ENCODE measurements at places on chromosomes 7 and 10. TPM values are rescaled to one million over a fixed set of nuclear protein-coding genes. Genes with fewer than 3 reads are reported as not detected.

- DNase-seq: no peak
Observed at GRCh38 chr7:94492601-94493000, 17.0 kb upstream of the CASD1 start.

GRCh38 chr10:69068549-69068948 is 19.4 kb upstream of the SRGN start:
- DNase-seq: no peak

- no peak for DNase-seq
Observed at GRCh38 chr7:150435390-150436073, 14.9 kb upstream of the GIMAP8 start.

The PRSS37 gene
- not detected for polyA plus RNA-seq

GRCh38 chr10:100025576-100025975 is 15.8 kb upstream of the DNMBP start:
- DNase-seq: no peak

The CALML3 gene
- polyA plus RNA-seq: not detected

DNA sequence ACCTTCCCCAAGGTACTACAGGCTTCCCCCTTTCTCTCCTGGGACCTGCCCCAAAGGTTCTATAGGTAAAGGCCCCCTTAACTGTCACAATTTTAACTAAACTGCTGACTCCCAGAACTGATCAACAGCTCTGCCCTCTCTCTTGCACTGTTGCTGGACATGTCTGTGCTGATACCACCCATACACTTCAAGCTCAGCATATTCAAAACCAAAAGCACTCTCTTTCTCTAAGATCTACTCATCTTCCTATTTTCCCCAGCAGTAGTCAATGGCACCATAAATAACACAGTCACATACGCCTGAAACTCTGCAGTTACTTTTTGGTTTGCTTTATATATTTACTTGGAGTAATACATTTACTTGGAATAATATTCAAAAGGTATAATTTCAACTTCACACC is 12.3 kb downstream of the OSBPL3 start:
- no peak for DNase-seq

The NXPH1 gene
- polyA plus RNA-seq: not detected

DNA sequence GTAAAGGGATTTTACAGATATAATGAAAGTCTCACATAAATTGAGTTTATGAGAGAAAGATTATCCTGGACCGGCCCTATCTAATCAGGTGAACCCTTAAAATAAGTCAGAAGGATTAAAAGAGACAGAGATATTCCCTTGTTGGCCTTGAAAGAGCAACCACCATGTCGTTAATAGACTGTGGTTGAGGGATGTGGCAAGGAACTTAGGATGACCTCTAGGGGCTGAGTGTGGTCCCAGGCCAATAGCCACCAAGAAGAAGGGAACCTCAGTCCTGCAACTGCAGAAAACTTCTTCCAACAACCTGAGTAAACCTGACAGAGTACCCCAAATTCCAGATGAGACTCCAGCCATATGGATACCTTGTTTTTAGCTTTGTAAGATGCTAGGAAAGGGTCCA is 121.5 kb downstream of the POLR1F start:
- no peak for DNase-seq

DNA sequence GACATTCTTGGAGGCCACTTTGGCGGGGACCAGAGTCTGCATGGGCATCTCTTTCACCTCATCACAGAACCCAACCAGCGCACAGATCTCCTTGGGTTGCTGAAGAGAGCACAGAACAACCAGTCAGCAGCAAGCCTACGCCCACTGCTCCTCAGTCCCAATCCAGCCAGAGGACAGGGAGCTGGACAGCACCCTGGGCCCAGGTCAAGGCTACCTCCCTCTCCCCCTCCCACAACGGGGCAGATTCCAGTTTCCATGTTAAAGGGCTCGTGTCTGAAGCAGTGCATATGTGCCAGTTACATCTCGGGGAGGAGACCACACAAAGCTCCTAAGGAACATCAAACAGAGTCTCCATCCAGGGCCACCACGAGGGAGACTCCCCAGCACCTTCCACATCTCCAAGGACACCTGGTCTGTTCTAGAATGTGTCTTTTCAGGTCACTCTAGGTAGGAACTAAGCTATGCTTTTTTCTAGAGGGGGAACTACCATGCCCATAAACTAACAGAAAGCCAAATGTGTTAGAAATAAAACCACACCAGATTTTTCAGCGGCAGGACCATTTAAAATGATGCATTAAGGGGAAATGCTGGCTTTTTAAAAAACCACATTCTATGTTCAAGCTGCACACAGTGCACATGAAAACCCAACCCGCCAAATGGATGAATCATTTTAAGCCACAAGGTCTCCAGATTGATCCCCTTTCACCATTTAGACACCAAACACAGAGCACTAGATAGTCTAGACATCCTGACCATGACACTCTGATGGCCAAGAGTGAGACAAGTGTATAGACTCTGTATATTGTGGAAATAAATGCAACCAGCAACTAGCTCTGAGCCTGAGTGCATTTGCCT is 28.9 kb downstream of the PSAP start:
- no peak for DNase-seq

DNA sequence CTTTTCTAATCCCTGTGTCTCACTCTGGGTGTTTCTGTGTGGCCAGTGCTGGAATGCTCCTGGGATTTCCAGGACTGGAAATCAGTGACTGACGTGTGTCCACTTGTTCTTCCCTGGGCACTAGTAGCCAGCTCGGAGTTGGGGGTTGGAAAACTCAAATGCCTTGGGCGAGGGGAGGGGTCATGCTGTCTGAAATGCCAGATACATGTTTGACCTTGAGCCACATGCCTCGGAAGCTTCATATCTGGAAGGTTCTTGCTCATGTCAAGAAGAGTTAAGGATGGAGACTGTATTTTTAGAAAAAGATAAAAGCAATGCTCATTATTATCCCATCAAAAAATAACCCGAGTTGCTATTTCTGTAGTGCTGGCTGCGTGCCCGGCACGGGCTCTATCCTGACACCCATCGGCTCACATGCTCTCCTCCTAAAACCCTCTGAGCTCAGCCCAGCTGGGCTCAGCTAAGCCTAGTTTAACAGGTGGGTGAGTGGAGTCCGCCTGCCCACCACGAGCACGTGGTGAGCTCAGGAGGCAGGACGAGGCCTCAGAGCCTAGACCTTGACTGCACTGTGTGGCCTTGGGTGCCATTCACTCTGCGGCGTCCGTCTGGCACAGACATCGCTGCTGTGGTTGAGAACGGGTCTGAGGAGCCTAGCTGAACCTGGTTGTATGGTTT is 6.4 kb downstream of the DPYSL4 start:
- no peak for DNase-seq

GRCh38 chr10:93190372-93190771 is 116.7 kb downstream of the CYP26A1 start:
- no peak for DNase-seq

DNA sequence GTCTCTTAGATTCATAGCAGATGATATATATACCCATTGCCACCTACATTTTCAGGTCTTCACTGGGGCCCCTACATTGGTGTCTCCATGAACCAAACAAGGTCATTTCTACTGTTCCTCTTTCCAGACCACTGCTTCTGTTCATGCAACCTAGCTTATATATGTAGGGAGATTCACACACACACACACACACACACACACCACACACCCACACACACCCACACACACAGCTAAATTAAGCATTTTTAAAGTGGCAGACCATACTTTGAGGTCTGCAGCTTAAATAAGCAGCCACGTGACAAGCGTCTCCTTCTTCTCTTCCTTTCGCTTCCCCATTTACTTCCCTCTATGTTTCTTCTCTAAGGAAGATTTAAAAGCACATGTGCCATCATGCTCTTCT is 70.0 kb upstream of the CC2D2B start:
- no peak for DNase-seq

DNA sequence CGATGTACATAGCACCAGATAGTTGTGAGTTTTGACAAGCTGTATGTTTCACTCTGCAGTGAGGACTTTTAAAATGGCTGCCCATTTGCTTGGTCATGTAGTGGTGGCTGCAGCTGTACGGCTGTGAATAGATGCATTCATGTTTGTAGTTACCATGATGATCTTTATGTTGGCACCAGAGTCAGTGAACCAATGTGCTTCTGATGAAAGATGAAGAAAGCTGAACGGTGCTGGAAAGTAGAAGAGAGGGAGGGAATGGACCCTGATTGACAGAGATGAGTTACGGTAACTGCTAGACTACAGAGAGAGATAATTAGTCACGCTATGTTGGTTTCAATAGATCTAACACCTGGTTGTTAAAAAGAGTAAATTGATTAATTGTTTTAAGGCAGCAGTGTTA is 256.8 kb downstream of the CELF2 start:
- DNase-seq: no peak

DNA sequence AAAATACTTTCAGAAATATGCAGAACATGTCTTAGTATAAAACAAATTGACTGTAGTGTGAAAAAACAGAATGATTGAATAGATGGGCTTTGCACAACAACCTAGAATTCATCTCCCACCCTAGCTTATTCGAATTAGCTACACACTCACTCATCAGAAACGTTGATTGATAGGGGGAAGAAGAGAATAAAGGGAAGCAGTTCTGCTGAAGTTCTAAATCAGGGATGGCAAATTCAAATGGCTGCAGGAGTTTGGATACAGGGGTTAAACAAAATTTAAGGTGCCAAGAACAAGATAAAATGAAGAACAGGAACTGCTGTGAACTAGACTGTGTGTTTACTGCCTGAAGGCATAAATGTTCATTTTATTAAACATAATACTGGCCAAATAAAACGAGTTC is 9.0 kb downstream of the CD36 start:
- DNase-seq: no peak

GRCh38 chr10:110701617-110701971 is 57.5 kb downstream of the RBM20 start:
- no peak for DNase-seq

GRCh38 chr7:75534727-75535307 is 42.7 kb downstream of the SPDYE5 start:
- DNase-seq: no peak

DNA sequence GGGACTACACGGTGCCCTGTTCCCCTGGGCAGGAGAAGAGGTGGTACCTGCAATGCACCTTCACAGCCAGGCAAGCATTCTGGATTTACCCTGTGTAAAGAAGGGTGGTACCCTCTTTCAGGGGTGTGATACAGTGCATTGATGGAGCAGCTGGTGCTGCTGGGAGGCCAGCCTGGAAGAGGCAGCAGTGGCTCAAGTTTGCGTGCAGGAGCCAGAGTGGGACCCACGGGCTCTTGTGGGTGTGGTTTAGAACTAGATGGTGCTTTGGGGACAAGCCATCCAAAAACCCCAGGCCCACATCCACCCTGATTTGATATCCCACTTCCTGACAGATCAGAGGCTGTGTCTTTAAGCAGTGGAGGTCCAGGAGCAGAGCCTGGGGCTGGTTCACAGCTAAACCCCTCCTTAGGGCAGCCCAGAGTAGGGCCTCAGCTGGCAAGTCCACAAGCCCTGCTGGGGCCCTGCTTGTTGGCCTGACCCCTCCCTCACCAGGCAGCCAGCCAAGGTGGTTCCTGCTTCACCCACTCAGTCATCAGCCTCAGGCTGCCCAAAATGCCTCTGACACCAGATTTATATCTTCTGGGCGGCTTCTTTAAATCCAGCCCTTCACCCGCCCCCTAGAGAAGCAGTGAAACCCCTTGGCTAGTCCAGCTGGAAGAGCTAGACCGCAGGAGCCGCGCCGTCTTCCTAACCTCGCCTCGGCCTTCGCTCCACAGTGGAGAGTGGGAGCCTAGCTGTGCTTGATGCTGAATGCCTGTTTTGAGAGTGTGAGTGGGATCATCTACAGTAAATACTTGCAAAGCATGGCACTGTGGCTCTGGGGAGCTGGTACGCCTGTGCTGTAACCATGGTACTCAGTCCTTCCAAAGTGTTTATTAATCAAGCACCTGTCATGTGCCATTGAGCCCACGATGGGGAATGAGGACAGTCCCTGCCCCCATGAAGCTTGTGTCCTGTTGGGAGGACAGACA is 1.4 kb upstream of the ASIC3 start:
- no peak for DNase-seq

The SNCG gene
- not detected for polyA plus RNA-seq

The DPP6 gene
- not detected for polyA plus RNA-seq

The HOXA2 gene
- not detected for polyA plus RNA-seq

GRCh38 chr7:158344706-158345300 is 242.8 kb downstream of the PTPRN2 start:
- DNase-seq: no peak

GRCh38 chr10:84076540-84077195 is 62.6 kb upstream of the GHITM start:
- no peak for DNase-seq

The IFIT3 gene
- 13.1 TPM for polyA plus RNA-seq

The AKR1C4 gene
- not detected for polyA plus RNA-seq

DNA sequence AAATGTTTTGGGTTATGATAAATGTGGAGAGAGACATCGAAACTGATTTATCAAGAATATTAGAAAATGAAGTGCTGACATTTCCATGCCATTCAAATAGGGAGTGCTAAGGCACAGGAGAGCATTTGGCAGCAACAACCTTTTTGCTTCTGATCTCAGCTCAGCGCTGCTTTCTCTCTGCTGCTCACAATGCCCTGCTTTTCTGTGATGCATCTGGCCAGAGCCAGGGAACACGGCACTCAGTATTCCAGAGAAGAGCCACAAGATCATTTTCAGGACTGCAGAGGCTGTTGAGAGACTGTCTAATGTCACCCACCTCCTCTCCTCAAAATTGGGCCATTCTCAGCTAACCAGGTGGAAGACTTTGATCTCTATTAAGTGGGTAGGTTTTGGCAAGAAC is 28.1 kb downstream of the INSYN2A start:
- DNase-seq: no peak

DNA sequence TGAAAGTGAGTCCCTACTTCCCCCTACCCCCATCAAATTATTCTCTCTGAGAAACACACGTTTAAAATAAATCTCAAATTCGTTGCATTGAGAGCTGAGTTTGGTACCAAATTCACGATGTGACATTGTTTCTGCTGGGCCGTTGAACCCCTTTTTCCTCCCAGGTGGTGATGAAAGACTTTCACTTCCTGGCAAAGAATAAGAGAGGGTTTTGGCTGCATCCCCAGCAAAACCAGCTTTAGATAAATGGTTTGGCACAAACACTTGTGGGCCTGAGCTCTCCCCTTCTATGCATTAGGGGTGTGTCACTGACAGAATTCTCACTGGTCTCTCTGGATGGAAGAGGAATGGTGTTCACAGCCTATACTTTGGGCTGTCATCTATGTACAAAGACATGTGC is 8.8 kb upstream of the DNTT start:
- no peak for DNase-seq

DNA sequence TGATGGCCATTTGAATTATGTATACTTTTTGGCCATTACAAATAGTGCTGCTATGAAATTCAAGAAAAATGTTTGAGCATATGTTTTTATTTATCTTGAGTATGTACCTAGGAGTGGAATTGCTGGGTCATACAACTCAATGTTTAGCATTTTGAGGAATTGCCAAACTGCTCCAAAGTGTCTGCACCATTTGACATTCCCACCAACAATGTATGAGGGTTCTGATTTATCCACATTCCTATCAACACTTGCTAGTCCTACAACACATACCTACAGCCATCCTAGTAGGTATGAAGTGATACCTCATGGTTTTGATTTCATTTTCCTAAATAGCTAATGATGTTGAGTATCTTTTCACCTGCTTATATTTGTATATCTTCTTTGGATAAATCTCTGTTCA is 165.5 kb downstream of the NOC3L start:
- no peak for DNase-seq
